ENCODE measurements at places on chromosomes 7 and 10. TPM values are rescaled to one million over a fixed set of nuclear protein-coding genes. Genes with fewer than 3 reads are reported as not detected.

DNA sequence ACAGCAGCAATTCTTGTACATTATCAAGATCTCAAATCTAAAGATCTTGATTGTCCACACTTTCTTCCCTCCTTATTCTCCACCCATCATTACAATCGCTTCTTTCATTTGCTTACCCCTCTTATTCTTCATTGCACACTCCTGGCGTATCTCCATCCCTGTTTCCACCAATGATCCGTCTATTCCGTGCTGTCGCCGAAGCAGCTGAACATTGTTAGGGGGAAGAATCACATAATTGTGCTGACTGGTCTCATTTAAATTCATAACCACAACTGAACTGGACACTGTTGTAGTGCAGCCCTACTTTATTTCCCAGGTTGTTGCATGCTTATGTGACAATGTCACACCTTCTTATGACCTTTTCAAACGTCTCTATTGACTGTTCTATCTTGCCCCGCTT lies 18.9 kb upstream of the NRP1 start:
- no peak for DNase-seq

DNA sequence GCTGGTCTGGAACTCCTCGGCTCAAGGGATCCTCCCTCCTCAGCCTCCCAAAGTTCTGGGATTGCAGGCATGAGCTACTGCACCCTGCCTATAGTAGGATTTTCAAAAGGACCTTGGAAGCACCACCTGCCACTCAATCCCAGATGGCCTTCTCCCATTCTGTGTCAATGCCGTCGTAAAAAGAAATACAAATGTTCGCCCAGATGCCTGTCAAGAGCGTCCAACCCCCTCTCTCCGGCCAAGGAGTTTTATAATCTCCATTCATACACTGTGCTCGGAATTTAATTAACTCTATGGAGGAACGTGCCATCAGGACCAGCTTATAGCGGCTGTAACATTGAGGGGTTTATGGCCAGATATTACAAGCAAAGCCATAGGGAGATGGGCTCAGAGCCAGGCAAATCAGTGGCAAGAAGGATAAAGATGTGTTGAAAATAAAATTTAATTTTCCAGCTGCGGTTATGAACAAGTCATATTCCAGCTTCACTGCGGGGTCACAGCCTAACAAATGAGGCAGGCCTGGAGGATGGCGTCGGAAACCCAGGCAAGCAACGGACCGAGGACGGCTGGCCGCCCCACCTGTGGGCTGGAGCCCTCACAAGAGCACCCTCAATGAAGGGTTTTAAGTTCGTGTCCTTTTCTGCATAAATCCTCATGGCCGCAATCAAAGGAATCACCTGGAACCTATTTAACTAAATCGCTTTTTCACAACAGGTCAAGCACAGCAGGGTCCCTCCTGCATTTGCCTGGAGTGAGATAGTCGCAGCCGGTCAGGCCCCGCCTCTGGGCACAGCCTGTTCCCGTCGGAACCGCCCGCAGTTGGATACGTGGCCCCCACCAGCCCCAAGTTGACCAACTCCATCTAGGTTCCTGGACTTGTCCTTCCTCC lies 374.5 kb upstream of the FOXK1 start:
- no peak for DNase-seq

GRCh38 chr7:123581162-123581459 lies 20.5 kb upstream of the ASB15 start:
- DNase-seq: no peak

CPA5 gene
- total RNA-seq: not detected

- DNase-seq: no peak
These were observed 148.7 kb downstream of the ZMYND11 start for GRCh38 chr10:283916-284356.

KAZALD1 gene
- total RNA-seq: 7.8 TPM

UCN3 gene
- not detected for total RNA-seq

DNA sequence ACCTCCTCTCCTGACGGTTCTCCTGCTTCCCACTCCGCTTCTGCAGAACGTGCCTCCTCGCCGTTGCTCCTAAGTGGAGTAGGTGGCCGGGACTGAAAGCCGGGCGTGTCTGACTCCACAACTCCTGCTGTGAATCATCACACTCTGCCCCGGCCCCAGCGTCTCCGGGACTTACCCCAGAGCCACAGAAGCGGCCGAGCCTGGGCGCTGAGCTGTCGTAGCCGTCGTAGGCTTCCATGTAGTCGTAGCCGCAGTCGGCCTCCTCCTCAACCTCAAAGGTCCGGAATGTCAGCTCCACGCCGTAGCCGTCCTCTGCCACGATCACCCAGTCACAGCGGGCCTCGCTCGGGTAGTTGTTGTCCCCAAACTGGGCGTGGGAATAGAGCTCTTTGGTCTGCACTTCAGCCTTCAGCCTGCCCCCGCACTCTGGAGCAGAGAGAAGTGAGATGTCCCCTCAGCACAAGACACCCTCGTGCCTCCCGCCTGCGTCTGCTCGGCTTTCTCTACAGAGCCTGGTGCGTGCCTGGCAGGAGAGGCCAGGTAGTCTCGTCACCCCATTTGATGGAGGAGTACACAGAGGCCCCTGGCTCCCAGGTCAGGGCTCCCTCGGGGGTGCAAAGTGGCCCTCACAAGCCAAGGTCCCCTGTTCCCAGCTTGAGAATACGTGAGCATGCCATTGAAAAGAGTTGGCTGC lies 11.2 kb upstream of the OPALIN start:
- DNase-seq: no peak

TWIST1 gene
- 1.3 TPM for total RNA-seq

DNA sequence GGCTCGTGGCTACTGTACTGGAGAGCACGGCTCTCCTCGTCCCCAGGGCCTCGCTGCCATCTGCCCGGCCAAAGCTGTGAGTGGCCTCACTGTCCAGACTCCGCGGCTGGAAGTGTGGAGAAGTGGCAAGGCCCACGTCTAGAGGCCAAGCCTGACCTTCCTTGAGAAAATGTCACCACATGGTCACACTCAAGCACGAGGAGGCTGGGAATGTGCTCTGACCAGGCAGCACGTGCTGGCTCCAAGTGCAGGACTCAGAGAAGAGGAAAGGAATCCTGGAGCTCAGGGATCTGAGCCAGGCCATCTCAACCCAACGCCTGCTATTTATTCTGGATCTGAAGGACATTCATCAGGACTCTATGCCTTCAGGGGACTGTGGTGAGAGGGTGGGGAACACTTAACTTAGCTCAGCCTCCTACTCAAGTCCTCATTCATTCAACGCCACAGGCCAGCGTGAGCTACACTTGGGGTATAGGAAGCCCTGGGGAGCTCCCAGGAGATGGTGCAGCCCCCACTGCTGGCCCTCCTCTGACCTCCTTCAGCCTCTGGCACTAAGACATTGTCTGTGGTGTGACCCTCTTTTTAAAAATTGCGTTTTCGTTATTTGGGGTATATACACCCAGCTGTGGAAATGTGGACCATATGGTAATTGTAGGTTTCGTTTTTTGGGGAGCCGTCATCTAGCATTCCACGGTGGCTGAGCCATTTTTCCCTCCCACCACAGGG lies 29.0 kb downstream of the EN2 start:
- DNase-seq: no peak

MYH16 gene
- not detected for total RNA-seq

DNA sequence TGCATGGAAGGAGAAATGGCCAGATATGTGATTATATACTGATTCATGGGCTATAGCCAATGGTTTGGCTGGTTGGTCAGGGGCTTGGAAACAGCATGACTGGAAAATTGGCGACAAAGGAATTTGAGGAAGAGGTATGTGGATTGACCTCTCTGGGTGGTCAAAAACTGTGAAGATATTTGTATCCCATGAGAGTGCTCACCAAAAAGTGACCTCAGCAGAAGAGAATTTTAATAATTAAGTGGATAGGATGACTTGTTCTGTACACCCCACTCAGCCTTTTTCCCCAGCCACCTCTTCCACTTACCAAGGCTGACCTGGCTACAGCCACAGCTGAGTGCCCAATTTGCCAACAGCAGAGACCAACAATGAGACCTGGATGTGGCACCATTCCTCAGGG lies 146.7 kb downstream of the GPR37 start:
- DNase-seq: no peak

CELF2 gene
- 68.3 TPM for total RNA-seq

GRCh38 chr7:123528265-123528664 lies 6.1 kb downstream of the IQUB start:
- no peak for DNase-seq

GRCh38 chr10:51007781-51008180 lies 66.5 kb upstream of the PRKG1 start:
- no peak for DNase-seq

DNA sequence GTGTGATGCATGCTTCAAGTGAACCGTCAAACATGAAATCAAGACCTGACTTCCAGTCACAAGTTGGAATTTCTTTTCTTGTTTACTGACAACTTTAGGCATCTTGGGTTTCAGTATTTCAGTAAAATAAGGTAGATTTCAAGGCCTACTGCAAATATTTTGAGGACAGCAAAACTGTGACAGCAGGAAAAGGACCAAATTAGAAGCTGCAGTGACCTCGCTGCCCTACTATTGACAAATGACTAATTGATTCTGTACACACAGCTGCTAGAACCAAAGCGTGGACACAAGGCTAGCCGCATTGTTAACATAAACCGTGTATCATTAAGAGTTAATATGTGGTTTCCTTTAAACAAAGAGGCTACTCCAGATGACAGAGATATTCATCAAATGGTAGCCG lies 105.7 kb upstream of the SEC61G start:
- DNase-seq: no peak

ITGB8 gene
- 4.8 TPM for total RNA-seq

- DNase-seq: no peak
These were observed 580 bp downstream of the FAM200A start for GRCh38 chr7:99551334-99551733.

DNA sequence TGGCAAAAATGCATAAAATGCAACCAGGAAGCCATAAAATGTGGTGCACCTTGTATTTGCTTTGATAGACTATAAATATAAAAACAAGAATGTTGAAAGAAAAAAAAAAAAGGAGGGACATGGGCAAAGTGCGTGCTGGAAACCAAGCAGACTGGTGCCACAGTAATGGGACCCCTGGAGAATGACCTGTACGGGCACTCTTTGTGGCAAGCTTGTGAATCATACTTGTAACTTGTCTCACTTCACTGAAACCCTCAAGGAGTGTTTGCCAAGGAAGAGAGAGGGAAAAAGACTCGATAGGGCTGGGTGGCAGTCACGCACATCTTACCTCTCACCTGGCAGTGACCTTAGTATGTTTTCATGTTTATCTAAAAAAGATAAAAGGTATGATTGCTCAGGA lies 1183.6 kb downstream of the GATA3 start:
- DNase-seq: no peak

NEBL gene
- total RNA-seq: 781 TPM

- DNase-seq: no peak
These were observed 19.6 kb downstream of the AKR1C1 start for GRCh38 chr10:4982764-4983226.

ACBD7 gene
- total RNA-seq: not detected

GCK gene
- total RNA-seq: 1.4 TPM

ANXA8 gene
- 3.0 TPM for total RNA-seq

DNA sequence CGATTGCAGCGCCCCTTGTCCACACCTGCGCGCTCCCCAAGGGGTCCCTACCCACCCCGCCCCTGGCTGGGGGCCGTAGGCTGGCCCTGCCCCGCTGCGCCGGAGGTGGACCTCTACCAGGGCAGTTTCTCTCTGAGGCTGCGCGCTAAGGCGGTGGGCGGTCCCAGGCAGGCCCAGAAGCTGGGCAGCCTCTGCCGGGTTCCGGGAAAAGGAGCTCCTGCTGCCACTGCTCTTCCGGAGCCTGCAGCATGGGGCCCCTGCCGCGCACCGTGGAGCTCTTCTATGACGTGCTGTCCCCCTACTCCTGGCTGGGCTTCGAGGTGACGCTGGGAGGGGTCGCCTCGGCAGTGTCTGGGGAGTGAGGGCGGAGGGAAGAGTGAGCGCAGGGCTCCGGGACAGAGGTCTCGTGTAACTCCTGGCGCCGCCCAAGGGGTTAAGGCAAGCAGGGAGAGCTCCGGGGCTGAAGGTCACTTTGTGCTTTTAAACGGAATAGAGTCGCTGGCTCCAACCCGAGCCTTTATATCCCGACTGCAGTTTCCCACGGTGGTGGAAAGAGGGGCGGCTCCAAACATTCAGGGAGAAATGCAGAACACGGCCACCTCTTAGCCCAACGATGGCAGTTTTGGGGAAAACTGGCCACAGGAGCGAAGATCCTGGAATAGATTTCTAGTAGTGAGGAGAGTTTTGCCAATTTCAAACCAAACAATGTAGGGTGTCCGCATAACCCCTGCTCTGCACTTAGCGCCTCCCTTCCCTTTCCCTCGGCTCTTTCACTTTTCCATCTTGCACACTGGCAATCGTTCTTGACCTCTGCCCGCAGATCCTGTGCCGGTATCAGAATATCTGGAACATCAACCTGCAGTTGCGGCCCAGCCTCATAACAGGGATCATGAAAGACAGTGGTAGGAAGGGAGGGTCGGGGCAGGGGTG lies at the start of gene GSTK1:
Gene GSTK1 (plus strand): TSS at position 176 of the 930 bp plus-strand sequence. CDS start 73 bp downstream, at position 249.
- peak; percentile 93 for DNase-seq

FAM13C gene
- total RNA-seq: 5.4 TPM

DNA sequence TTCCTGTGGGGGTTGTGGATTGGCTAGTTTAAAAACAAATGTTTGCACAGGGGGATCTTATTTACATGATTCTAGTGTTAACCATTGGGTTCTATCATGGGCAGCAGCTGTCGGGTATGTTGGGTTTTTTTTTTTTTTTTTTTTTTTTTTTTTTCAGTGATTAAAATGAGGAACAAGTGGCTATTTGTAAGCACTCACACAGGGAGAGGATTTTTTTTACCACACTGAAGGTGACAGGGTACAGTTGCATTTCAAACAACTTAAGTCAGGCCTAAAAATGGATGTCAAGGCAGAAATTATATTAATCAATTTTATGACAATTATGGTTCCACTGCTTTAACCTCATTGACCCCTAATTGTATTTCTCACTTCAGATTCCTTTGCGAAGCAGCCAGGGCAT lies 92.8 kb downstream of the CD36 start:
- DNase-seq: no peak

DNA sequence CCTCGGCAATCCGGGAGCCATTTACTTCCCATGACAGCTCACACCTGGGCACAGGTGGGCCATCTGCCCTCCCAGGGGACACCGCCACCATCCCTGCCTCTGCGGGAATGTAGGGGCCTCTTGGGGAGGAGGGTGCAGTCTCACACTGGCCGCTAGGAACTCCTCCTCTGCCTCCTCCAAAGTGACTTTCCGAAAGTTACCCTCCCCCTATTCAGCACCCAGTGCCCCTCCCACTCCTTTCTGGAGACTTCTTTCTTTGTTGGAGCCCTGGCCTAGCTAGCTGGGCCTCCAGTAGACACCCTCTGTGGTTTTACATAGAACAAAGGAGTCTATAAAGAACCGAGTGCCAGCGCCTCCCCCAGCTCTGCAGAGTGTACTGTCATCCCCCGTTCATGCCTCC lies 45.8 kb upstream of the MNX1 start:
- DNase-seq: no peak

DNA sequence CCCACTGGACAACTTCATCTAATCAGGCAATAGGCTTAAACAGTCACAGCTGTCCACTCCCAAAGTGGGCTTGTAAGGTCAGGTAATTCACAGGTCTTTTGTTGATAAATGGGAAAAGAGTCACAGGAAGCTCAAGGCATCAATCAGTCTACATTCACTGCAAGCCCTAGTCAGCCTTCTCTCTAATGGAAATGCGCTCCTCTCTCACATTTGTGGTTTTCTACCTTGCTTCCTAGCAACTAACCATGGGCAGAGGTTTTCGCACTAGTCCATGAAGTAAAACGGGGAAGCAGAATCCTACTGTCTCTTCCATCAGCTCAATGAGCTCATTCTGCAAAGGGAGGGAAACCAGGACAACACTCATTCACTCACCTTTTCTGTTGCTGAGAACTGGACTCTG lies 53.5 kb upstream of the APBB1IP start:
- no peak for DNase-seq
